Hematopoietic multipotent progenitor cell (in vitro differentiated cells): ENCODE measurements at places on chromosomes 2 and 18. TPM values are rescaled to one million over a fixed set of nuclear protein-coding genes. Genes with fewer than 3 reads are reported as not detected.

DNA sequence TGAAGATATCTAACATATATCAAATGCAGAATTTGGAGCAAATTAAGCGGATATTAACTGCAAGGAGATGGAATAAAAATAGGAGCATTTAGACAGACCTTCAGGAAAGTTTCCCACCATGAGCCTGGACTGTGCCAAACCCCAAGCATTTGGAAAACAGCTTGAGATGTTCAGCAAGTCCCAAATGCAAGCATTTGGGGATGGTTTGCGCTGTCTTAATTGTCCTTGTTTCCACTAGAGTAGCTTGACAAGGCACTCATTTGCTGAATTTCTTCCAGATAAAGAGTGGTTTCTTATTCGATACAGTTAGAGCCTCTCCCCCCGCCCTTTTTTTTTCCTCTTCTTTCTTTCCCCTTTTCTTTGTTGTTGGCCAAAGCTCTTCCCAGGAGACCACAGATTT, 77.1 kb upstream of the CDC42EP3 start:
- no peak for DNase-seq

- DNase-seq = no peak
Observed at GRCh38 chr2:1788478-1788959, 44.2 kb upstream of the PXDN start.

- no peak for DNase-seq
Observed at GRCh38 chr2:190670182-190670946, 21.5 kb downstream of the NAB1 start.

Gene EXOC6B
- total RNA-seq = 9.2 TPM

Gene CYP27C1
- total RNA-seq = not detected
